ENCODE measurements at places on chromosomes 7 and 10. TPM values are rescaled to one million over a fixed set of nuclear protein-coding genes. Genes with fewer than 3 reads are reported as not detected.

Gene CYP2C8
- 0.47 TPM for total RNA-seq

Gene CYP51A1
- total RNA-seq = 85.7 TPM

Gene PODXL
- 37.5 TPM for total RNA-seq

Gene SUN3
- total RNA-seq = 4.5 TPM

Gene CLCN1
- 0.47 TPM for total RNA-seq

- no peaks in the 10 kb centered on the region for H3K27me3 ChIP-seq
- no peaks in the 10 kb centered on the region for H3K4me1 ChIP-seq
- H3K36me3 ChIP-seq = no peaks in the 10 kb centered on the region
Measured at GRCh38 chr10:22978287-22978686, 50.4 kb downstream of the ARMC3 start.

DNA sequence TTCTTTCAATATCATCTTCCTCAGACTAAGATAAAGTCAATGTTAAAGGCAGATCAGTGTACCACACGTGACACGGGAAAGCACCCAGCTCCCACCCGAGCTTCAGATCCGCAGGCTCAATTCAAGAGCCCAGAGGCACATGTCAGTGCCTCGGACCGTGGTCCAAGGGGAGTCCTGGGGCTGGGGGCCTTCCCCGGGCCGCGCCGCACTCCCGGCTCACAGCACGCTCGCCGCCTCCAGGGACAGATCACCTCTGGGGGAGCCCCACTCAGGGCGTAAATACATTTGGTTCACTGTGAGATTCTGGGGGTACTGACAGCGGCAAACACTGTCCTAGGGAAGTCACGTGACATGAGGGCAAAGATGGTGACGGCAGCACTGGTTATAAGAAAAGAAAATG is 10.8 kb downstream of the BNIP3 start:
- H3K4me1 ChIP-seq = no peaks in the 10 kb centered on the region
- no peak overlapping the region for H3K4me3 ChIP-seq
- no peak for DNase-seq
- H3K36me3 ChIP-seq = no peaks in the 10 kb centered on the region
- no peak overlapping the region for H3K27ac ChIP-seq

- H3K36me3 ChIP-seq = no peaks in the 10 kb centered on the region
- no peak for DNase-seq
- no peaks in the 10 kb centered on the region for H3K27me3 ChIP-seq
- no peak overlapping the region for H3K4me3 ChIP-seq
- H3K4me1 ChIP-seq = no peaks in the 10 kb centered on the region
- H3K27ac ChIP-seq = no peak overlapping the region
Measured at GRCh38 chr10:81306971-81307782, 567.8 kb upstream of the NRG3 start.

GRCh38 chr10:97372233-97372875 is 28.8 kb downstream of the RRP12 start:
- DNase-seq = no peak
- H3K27me3 ChIP-seq = no peaks in the 10 kb centered on the region
- no peak overlapping the region for H3K4me3 ChIP-seq
- H3K4me1 ChIP-seq = no peaks in the 10 kb centered on the region
- no peak overlapping the region for H3K27ac ChIP-seq
- peaks cover 18% of the 10 kb centered on the region for H3K36me3 ChIP-seq

GRCh38 chr7:156791241-156791640 is 101.7 kb downstream of the LMBR1 start:
- H3K36me3 ChIP-seq = no peaks in the 10 kb centered on the region
- no peaks in the 10 kb centered on the region for H3K4me1 ChIP-seq
- H3K27ac ChIP-seq = no peak overlapping the region
- no peak for DNase-seq

- no peak overlapping the region for H3K4me3 ChIP-seq
- H3K36me3 ChIP-seq = no peaks in the 10 kb centered on the region
- H3K27me3 ChIP-seq = no peaks in the 10 kb centered on the region
- DNase-seq = peak; percentile 21
- H3K27ac ChIP-seq = no peak overlapping the region
Measured at GRCh38 chr7:117458977-117459583, 20.7 kb upstream of the CFTR start.

GRCh38 chr10:50576245-50576815 is 47.4 kb downstream of the SGMS1 start:
- no peak overlapping the region for H3K27ac ChIP-seq
- peaks cover 20% of the 10 kb centered on the region for H3K4me1 ChIP-seq
- no peak overlapping the region for H3K4me3 ChIP-seq

DNA sequence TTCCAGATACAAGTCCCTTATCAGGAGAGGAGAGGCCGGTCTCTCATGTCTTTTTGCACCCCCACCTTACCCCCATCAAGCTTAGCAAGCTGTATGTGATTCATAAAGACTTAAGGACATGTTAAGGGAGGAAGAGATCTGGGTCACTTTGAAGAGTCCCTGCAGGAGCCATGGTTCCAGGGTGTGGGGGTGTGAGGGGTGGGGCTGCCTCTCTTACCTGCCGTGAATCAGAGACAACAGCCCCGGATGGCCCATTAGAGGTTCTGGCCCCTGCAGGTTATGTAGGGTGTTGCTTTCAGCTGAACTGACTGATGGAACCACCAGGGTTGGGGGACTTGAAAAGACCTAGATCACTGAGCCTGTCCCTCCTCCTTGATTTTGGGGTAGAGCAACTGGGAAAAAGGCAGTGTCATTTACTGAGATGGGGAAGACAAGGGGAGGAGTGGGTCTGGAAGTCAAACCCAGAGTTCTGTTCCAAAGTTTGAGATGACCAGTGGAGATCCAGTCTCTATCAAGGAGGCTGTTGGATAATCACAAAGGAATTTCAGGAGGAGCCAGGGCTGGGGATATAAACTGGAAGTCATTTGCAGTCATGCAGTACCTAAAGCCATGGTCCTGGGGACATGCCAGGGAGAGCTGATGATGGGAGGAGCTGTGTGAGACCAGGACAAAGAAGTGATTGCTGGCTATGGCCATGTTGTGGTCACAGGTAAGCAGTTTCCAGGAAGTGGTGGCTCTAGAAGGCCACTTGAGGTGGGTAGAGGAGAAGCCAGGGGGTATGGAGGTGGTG is 23.1 kb downstream of the ADAMTS14 start:
- no peaks in the 10 kb centered on the region for H3K27me3 ChIP-seq
- H3K4me3 ChIP-seq = no peak overlapping the region
- H3K4me1 ChIP-seq = peaks cover 9% of the 10 kb centered on the region
- no peak overlapping the region for H3K27ac ChIP-seq
- peaks cover 4% of the 10 kb centered on the region for H3K36me3 ChIP-seq

- H3K4me3 ChIP-seq = no peak overlapping the region
- H3K4me1 ChIP-seq = no peaks in the 10 kb centered on the region
- no peaks in the 10 kb centered on the region for H3K36me3 ChIP-seq
- DNase-seq = no peak
- no peak overlapping the region for H3K27ac ChIP-seq
- no peaks in the 10 kb centered on the region for H3K27me3 ChIP-seq
Measured at GRCh38 chr7:8212638-8213037, 49.3 kb downstream of the ICA1 start.

DNA sequence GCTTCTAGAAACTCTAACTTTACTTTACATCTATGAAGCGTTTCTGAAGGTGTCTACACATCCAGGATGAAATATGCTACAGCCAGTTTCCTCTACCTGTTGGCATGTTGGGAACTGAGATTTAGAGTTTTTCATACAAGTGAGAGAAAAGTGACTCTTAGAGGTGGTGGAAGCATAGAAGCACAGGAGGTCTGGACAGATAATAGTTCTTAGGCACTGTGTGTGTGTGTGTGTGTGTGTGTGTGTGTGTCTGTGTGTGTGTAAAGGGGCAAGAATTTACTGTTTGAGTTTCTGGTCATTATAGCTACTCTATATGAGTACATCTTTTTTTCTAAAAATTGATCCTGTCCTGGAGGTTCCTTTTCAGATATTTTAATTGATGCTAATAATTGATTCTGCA is 110.7 kb upstream of the MTPN start:
- DNase-seq = no peak
- H3K36me3 ChIP-seq = no peaks in the 10 kb centered on the region
- H3K4me3 ChIP-seq = no peak overlapping the region
- no peaks in the 10 kb centered on the region for H3K4me1 ChIP-seq

GRCh38 chr7:74479961-74480829 is 26.5 kb downstream of the GTF2IRD1 start:
- DNase-seq = no peak
- H3K27ac ChIP-seq = peak overlapping the region; percentile 58
- peaks cover 82% of the 10 kb centered on the region for H3K4me1 ChIP-seq
- H3K27me3 ChIP-seq = no peaks in the 10 kb centered on the region
- H3K4me3 ChIP-seq = no peak overlapping the region

GRCh38 chr7:80467069-80467468 is 44.8 kb downstream of the GNAT3 start:
- no peak overlapping the region for H3K4me3 ChIP-seq
- no peaks in the 10 kb centered on the region for H3K36me3 ChIP-seq
- H3K27ac ChIP-seq = peak overlapping the region; percentile 31
- H3K4me1 ChIP-seq = peaks cover 10% of the 10 kb centered on the region
- no peaks in the 10 kb centered on the region for H3K27me3 ChIP-seq

- no peaks in the 10 kb centered on the region for H3K36me3 ChIP-seq
- no peak overlapping the region for H3K27ac ChIP-seq
- no peak for DNase-seq
- no peaks in the 10 kb centered on the region for H3K4me1 ChIP-seq
- no peaks in the 10 kb centered on the region for H3K27me3 ChIP-seq
Measured at GRCh38 chr7:151917791-151918509, 38.3 kb upstream of the GALNTL5 start.

- no peak overlapping the region for H3K4me3 ChIP-seq
- H3K36me3 ChIP-seq = no peaks in the 10 kb centered on the region
- no peaks in the 10 kb centered on the region for H3K27me3 ChIP-seq
- H3K4me1 ChIP-seq = no peaks in the 10 kb centered on the region
Measured at GRCh38 chr7:107396990-107397389, 72.9 kb upstream of the GPR22 start.

DNA sequence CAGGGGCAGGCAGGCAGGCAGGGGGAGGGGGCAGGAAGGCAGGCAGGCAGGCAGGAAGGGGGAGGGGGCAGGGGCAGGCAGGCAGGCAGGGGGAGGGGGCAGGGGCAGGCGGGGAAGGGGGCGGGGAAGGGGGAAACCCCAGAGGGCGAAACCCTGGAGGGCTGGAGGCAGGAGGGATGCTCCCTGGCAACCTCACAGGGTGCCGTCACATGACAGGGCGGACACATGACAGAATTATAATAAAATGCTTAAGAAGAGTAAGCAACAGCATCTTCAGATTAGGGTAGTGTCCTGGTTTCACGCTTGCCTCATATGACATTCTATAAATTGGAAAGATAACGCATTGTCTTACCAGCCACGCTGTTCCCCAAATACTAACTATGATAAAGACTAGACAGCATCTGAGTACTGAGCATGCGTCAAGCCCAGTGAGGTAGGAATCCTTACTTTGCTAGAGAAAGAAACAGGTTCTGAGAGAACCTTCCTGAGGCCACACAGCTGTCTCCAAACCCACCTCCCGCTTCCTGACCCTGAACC is 131.6 kb downstream of the DIP2C start:
- no peak overlapping the region for H3K27ac ChIP-seq
- no peaks in the 10 kb centered on the region for H3K36me3 ChIP-seq
- no peaks in the 10 kb centered on the region for H3K27me3 ChIP-seq

DNA sequence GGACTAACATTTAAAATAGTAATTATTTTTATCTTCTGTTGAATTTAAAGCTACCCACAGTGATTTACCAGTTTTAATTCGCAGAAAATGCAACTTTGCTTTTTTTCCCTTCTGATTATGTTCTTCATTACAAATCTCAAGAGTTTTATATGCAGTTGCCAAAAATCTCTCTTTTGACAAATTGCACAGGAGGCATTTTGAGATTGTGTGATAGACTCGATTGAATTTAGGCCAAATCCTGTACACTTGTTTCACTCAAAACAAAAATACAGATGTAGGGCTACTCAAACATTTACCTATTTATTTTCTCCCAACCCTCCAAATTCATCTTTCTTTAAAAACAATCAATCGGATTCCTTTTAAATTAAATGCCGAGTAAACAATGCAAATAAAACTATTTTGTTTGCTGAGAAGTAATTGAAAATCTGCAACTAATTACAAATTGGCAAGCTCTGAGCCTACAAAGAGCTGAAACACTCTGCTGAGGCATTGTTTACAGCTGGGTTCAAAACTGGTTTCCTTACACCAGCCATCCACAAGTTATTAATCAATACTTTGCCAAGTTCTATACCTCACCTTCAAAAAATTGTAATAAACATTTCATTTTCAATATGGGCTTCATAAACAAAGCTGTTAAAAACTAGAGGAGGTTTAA is 214.9 kb upstream of the TCF7L2 start:
- H3K27ac ChIP-seq = no peak overlapping the region
- H3K36me3 ChIP-seq = peaks cover 7% of the 10 kb centered on the region
- H3K4me1 ChIP-seq = peaks cover 31% of the 10 kb centered on the region
- H3K4me3 ChIP-seq = no peak overlapping the region
- no peaks in the 10 kb centered on the region for H3K27me3 ChIP-seq

- no peak overlapping the region for H3K4me3 ChIP-seq
- H3K4me1 ChIP-seq = 0 out of 2 replicates have a peak, but pooled peaks cover 2% of the 10 kb centered on the region
- H3K27ac ChIP-seq = no peak overlapping the region
- no peaks in the 10 kb centered on the region for H3K36me3 ChIP-seq
- no peaks in the 10 kb centered on the region for H3K27me3 ChIP-seq
- DNase-seq = no peak
Measured at GRCh38 chr7:105036217-105037168, 22.5 kb downstream of the KMT2E start.

DNA sequence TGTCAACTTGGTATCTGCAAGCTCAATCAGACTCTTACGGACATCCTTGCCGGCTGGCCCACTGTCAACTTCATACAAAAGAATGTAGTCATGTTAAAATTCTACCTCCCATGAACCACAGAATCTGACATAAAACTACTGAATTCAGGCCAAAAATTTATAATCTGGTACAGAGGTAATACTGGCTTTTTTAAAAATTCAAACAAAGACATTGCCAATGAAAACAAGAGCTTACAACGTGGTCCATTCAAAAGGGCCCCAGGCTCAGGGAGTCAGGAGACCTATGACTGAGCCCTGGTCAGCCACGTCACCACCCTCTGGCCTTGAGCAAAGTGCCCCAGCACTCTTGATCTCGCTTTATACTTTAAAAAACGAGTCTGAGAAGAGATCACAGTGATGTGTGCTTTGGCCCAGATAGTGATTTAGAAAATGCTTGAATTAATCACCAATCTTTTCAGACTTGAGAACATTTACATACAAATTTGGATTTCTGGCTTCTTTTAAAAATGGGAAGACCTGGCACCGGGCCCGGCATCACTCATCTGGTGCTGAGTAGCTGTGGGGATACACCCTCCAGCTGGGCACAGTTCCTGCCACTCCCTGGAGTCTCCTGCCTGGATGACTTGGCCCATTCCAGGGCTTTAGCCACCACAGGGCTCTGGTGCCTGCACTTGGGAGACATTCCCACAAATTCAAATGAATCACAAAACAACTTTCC is 94.1 kb downstream of the PIP4K2A start:
- peak overlapping the region; percentile 85 for H3K27ac ChIP-seq
- no peaks in the 10 kb centered on the region for H3K27me3 ChIP-seq
- peak; percentile 91 for DNase-seq
- no peak overlapping the region for H3K4me3 ChIP-seq

Measured in HCT116 (cell line).